ENCODE measurements at places on chromosomes 1 and 21.
A peak's percentile ranks its signal among the peaks of the same experiment; 100 is the strongest.

DNA sequence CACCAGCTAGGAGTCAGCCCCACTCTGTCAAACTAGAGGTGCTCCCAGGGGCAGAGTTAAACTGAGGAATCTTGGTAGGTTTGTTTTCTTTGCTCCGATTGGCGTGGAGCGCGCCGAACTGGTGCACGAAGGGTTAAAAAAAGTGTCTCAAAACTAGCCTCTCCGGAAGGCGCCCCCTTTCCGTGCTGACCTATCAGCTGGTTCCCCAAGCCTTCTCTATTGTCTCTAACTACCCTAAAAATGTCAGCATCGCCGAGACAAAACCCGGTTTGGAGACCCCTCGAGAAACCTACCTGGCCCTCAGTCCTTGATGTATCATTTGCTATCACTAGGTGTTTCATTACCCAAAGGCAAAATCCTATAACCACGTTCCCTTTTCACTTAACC lies 2.2 kb downstream of the TGFB2 start:
- DNase-seq, result no peak

DNA sequence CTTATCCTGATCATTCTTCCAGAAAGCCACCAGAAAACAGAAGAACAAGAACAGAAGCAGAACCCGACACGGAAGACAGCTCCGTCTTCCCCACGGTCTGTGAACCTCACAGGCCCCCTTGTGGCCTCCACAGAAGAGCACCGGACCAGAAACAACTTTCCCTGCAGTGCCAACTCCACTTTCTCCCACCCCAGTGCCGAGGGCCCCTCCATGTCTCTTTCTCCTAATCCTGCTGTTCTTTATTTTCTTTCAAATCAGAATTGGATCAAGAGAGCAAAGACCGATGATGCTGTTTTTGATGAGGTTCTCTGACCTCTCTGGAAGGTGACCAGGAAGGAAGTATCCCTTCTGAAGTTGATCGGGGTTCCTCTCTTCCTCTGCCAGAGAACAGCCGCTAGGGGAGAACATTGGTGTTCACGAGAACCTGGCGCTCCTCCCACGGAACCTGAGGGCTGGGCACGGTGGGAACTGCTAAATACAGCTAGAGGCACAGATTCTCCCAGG lies 58.9 kb upstream of the CTTNBP2NL start:
- DNase-seq, result peak; percentile 11

DNA sequence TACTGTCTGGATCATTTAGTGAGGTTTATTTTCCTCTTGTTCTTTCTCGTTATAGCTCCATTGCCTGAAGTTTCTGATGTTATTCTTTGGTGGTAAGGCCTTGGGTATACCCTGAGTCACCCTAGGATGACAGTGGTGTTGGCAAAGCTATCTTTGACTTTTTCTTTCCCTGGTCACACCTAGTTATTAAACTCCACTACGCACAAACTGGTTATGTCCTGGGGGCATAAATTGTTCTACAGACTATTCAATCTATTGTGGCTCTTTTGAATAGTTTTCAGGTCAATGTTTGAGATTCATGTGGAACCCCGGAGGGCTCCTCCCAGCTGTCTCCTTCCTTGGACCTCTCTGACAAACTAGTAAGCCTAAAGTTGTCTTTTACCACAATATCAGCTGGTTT lies 157.7 kb downstream of the SLC35F3 start:
- no peak for DNase-seq

- no peak for DNase-seq
Measured at GRCh38 chr1:97989094-97989680, 68.4 kb upstream of the DPYD start.

GRCh38 chr1:228101994-228102790 lies 933 bp downstream of the C1orf35 start:
- DNase-seq, result peak; percentile 29

DNA sequence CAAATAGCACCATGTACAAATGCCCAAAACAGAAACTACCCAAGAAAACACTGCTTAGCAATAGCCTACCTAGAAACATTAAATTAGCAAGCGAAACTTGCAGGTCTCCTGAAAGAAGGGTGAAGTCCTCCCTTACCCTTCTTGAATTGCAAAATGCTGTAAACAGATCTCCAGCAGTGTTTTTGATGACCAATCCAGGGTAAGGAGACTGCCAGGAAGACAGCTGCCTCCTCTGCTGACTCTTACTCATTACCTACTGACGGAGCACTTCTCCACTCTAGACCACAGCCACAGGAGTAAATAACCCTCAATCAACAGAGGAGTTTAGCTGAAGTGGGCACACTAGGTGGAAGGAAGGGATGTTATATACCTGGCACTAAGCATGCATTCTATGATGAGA lies 32.2 kb upstream of the GADD45A start:
- peak; percentile 66 for DNase-seq

- no peak for DNase-seq
Measured at GRCh38 chr1:236124965-236125364, 17.4 kb upstream of the GPR137B start.

- DNase-seq, result no peak
Measured at GRCh38 chr1:204262506-204263253, 48.9 kb upstream of the GOLT1A start.
